ENCODE measurements at places on chromosomes 13 and 19. TPM values are rescaled to one million over a fixed set of nuclear protein-coding genes. Genes with fewer than 3 reads are reported as not detected.

The LGALS13 gene
- total RNA-seq: not detected

- no peak for DNase-seq
Measured at GRCh38 chr13:98568918-98569317, 8.0 kb downstream of the STK24 start.

The RGS9BP gene
- 0.12 TPM for total RNA-seq

The C13orf46 gene
- total RNA-seq: 1.7 TPM

- no peak for DNase-seq
Measured at GRCh38 chr19:56894626-56895025, 54.1 kb upstream of the PEG3 start.

All from activated naive CD4-positive, alpha-beta T cell treated with anti-CD3 and anti-CD28 coated beads for 36 hours (primary cell).